BE2C (cell line): ENCODE measurements at places on chromosomes 5 and 9.

GRCh38 chr5:137264041-137264440 is 235.1 kb downstream of the SPOCK1 start:
- DNase-seq: no peak

DNA sequence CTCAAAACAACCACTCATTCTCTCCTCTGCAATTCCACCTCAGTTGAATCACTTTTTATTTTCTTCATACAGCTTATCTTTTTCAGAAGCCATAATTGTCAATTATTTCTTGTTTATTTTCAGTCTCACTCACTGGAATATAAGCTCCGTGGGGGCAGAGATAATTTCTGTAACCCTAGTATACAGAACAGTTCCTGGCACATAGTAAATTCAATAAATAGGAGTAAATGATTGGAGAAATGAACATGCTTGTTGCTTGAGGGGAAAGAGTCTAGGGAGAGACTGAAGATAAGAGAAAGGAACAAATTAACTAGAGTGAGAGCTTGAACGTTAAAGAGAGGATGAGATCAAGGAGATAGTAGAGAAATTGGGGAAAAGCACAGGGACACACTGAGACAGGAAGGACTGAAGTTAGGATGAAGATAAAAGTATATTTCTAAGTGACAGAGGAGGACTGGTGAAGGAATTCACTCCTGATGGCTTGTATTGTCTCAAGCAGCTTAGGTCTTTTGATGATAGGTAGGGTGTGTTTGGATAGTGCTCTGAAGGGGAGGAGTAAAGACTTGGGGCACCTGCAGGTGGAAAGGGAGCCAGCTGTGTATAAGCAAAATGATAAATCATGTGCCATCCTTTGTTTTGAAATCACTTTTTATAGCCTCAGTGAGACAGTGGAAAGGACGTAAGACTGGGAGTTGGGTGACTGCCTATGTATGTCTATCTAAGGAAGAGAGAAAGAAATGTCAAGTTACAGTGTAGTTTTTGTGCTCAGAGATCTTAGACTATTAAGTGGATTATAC is 2.2 kb downstream of the NAA35 start:
- DNase-seq: no peak

GRCh38 chr5:56075361-56075760 is 80.6 kb upstream of the IL6ST start:
- DNase-seq: no peak

DNA sequence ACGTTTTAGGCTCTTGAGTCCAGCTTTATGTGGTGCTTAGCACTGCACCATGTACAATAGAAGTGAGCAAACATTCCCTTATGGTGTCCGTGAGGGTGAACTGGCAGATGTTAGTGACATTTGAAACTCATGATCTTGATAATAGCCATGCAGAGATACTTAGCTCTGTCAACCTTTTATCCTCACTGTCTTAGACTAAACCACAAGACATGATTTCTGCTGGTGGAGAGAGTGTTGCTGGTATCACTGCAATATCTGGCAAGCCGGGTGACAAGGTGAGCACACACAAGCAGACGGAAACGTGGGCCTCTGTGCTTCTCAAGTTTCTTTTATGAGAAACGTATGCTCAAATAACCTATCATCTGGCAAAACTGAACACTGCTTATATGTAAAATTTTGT is 68.4 kb downstream of the CAST start:
- no peak for DNase-seq

- no peak for DNase-seq
Measured at GRCh38 chr9:107751567-107752210, 262.1 kb upstream of the KLF4 start.

GRCh38 chr5:178564397-178564796 is 25.8 kb downstream of the COL23A1 start:
- DNase-seq: no peak

DNA sequence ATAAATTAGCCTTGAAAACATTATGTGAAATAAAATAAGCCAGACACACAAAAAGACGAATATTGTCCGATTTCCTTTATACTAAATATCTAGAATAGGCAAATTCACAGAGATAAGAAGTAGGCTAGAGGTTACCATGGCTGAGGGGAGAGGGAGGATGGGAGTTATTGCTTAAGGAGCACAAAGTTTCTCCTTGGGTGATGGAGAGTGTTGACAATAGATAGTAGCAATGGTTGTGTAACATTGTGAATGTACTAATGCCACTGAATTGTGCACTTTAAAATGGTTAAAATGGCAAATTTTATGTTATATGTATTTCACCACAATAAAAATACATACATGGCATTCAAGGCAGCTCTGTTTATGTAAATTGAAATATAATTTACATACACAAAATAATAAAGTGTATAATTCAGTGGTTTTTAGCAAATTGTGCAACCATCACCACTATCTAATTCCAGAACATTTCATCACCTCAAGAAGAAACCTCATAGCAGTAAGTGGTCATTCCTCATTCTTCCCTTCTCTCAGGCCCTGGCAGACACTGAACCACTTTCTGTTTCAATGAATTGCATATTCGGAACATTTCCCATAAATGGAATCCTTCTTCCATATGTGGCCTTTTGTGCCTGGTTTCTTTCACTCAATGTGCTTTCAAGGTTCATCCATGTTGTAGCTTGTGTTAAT is 59.2 kb downstream of the NDST1 start:
- DNase-seq: no peak

DNA sequence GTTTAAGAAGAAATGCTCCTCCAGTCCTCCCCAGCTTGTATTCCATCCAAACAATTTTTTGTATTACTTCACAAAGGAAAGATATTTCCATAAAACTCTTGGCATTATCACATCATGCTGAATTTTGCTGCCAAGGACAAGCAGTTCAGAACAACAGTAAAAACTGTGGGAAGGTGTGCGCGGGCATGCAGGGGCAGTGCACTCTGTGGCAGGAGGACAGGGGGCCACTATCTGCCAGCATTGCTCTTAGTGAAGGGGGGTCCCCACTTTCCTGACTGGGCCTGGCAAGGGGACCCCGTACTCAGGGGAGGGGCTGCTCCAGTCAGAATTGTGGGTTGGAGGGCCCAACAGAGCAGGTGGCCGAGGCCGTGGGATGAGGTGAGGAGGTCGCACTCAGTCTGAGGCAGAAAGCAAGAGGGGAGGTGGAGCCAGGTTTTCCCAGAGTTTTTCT is 32.8 kb downstream of the ANGPTL2 start:
- no peak for DNase-seq

GRCh38 chr5:82164176-82164976 is 113.8 kb downstream of the RPS23 start:
- no peak for DNase-seq

- DNase-seq: no peak
Measured at GRCh38 chr9:90505695-90506094, 136.9 kb downstream of the DIRAS2 start.

- DNase-seq: no peak
Measured at GRCh38 chr5:130875656-130876055, 289.4 kb downstream of the HINT1 start.

DNA sequence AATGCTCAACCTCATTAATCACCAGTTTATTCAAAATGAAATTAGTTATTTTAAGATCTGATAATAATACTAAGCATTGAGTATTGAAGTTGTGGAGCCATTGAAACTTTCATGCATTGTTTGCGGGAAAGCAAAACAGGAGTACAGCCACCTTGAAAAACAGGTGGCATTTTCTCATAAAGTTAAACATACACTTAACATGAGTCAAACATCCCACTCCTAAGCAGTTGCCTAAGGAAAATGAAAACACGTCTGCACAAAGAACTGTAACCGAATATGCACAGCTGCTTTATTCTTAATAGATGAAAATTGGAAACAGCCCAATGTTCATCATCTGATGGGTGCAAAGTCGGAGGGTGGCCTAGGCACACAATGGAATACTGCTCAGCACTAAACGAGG is 177.3 kb downstream of the IRX2 start:
- DNase-seq: no peak

GRCh38 chr9:108163321-108164005 is 673.9 kb upstream of the KLF4 start:
- DNase-seq: no peak

DNA sequence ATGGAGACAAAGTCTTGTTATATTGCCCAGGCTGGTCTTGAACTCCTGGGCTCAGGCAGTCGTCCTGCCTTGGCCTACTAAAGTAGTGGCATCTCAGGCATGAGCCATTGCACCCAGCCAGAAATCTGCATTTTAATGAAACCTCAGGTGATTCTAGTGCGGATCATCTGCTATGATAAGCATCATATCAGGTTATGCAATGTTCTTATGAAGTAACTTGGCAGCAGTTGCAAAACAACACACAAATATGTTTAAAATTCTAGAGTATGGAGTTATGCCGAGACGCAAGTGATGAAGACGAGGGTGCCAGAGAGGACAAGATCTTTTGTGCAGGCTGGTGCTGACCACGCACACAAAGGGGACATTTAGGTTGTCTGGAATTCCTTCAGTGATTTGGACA is 153.2 kb upstream of the MEF2C start:
- DNase-seq: no peak

GRCh38 chr5:74612045-74612444 is 28.5 kb downstream of the ENC1 start:
- no peak for DNase-seq

- DNase-seq: peak; percentile 39
Measured at GRCh38 chr9:75265525-75265972, 177.2 kb downstream of the OSTF1 start.

GRCh38 chr5:53334431-53334941 is 145.9 kb upstream of the FST start:
- no peak for DNase-seq

GRCh38 chr9:71620746-71621145 is 147.6 kb downstream of the CEMIP2 start:
- no peak for DNase-seq

DNA sequence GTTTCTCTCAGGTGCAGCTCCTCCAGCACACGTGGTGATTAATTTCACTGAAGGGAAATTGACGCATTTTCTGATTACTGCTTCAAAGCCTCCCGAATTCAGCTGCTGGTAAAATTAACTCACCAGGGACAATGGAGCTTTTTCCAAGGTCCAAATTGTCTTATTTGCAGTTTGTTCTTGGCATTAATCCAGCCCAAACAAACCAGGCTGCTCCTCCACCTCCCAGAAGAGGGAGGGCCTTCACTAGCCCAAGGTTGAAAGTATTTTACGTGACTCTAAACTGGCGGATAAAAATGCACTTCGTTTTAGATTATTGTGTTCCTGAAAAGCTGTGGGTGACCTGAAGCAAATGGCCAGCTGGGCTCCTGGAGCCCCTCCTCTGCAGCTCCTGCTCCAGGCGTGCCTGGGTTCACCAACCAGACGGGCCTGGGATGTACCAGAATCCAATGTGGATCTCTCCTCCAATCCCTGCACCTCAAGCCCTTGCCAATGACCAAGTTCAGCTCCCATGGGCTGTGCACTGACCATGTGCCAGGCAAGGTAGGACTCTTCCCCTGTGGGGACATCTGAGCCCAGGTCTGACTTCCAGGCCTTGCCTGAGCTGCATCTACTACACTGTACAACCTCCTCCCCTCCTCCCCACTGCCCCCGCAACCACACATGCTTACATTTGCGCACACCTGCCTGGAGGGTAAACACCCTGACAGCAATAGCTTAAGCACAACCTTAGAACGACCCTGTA is 193.4 kb downstream of the CDK5RAP2 start:
- DNase-seq: no peak

GRCh38 chr5:149915392-149916260 is 29.0 kb downstream of the PDE6A start:
- no peak for DNase-seq

- no peak for DNase-seq
Measured at GRCh38 chr5:33649549-33650482, 209.1 kb downstream of the TARS1 start.
